Heart right ventricle (tissue), 16 donors: ENCODE measurements at places on chromosomes 3 and 15. TPM values are rescaled to one million over a fixed set of nuclear protein-coding genes. Genes with fewer than 3 reads are reported as not detected.

THOC7 gene
- polyA plus RNA-seq, result 75.2 TPM

FAM81A gene
- polyA plus RNA-seq, result 3.2 TPM

SNX22 gene
- polyA plus RNA-seq, result 9.3 TPM

SUSD5 gene
- polyA plus RNA-seq, result 1.0 TPM

CCDC50 gene
- 14.3 TPM for polyA plus RNA-seq

VEPH1 gene
- polyA plus RNA-seq, result 0.13 TPM

BCL2A1 gene
- polyA plus RNA-seq, result 1.0 TPM
